Activated CD4-positive, alpha-beta memory T cell treated with anti-CD3 and anti-CD28 coated beads for 36 hours (primary cell): ENCODE measurements at places on chromosomes 13 and 19. TPM values are rescaled to one million over a fixed set of nuclear protein-coding genes. Genes with fewer than 3 reads are reported as not detected.

LYL1 gene
- total RNA-seq = 5.6 TPM

STOML3 gene
- not detected for total RNA-seq

- H3K27ac ChIP-seq = no peak overlapping the region
- no peaks in the 10 kb centered on the region for H3K4me1 ChIP-seq
- no peaks in the 10 kb centered on the region for H3K36me3 ChIP-seq
- H3K27me3 ChIP-seq = no peaks in the 10 kb centered on the region
Observed at GRCh38 chr13:47175172-47175866, 278.5 kb upstream of the HTR2A start.

DNA sequence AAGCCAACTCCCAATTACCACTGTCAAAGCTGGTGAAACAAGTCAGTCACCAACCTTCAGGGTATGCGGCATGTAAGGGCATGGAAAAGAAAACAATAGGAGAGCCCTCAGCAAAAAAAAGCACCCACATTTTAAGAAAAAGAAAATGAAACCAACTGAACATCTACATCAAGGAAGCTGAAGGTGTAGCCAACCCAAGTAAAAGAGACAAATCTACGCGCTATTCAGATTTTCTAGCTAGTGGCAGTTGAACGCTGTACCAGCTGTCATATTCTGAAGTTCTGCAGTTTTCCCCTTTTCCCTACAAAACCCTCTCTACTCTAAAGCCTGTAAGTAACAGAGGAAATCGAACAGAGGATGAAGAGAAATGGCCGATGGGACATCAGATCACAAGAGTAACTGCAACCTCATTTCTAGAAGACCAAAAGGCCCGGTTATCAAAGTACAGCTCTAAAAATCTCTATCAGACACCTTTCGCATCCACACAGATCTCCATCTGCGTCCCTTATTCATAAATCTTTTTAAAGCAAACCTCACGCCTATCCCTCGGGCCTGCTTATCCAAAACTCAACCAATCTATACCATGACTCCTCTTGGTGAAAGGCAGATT, 1.4 kb downstream of the MYCBP2 start:
- H3K4me3 ChIP-seq = peak overlapping the region; percentile 97
- H3K4me1 ChIP-seq = peaks cover 66% of the 10 kb centered on the region
- no peaks in the 10 kb centered on the region for H3K27me3 ChIP-seq
- peak overlapping the region; percentile 96 for H3K27ac ChIP-seq

DNA sequence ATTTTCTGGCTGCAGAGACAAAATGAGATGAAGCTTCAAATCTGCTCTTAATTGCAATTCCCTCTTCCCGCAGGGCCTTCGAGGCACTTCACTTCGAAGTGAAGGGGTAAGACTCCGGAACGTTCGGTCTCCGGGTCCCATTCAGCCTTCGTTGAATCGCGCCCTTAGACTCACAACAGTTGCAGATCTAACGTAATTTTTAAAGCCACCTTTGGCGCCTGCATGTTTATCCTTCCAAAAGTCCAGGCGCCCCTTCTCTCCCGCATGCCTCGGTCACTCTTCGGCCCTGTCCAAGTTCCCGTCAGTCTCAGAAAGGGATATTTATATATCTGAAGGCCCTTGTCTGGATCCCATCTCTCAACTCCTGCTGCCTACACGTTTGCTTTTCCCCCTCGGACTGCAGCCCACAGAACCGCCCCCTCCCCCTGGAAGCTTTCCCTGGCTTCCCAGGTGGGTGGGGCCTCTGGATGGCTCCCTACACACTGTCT, 915 bp upstream of the KCTD12 start:
- H3K27me3 ChIP-seq = peaks cover 12% of the 10 kb centered on the region
- peaks cover 30% of the 10 kb centered on the region for H3K4me1 ChIP-seq
- no peak for DNase-seq
- no peaks in the 10 kb centered on the region for H3K36me3 ChIP-seq
- no peak overlapping the region for H3K27ac ChIP-seq

DNA sequence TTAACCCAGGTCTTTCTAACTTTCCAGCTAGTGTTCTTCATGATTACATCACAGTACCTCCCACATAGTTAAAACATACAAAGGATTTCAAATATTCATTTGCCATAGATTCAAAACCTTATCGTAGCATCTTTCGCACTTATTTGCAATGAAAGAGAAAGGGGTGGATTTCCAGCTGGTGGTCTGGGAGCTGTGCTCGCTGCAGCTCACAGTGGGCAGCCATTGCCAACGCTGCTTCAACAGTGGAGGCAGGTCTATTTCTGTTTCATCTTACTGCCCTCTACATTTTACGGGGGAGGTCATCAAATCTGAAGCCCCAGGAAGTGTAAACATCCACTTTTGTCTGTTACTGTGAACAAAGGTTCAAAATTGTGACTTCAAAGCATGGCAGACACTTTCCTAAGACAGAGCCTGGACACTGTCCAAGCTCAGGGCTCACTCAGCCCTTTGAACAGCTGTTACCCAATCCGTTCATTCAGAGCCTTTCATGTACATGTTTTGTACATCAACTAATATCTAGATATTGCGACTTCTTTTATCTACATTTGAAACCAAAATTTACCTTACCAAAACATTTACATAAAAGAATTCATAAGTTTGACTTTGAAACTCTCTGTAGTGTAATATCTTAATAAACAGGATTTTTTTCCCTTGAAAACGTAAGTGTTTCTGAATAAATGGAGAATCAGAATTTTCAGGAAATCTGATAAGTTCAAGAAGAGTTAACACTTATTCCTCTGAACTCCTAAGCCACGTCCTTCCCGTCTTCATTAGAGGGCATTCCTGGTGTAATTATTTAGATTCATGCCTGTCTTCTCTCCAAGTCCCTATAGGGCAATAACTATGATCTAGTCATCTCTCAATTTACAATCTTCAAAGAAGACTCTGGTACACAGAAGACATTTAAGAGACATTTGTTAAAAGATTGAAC, 25.1 kb downstream of the STARD13 start:
- no peaks in the 10 kb centered on the region for H3K4me1 ChIP-seq
- DNase-seq = no peak
- H3K4me3 ChIP-seq = no peak overlapping the region
- no peak overlapping the region for H3K27ac ChIP-seq
- H3K27me3 ChIP-seq = peaks cover 4% of the 10 kb centered on the region
